Fibroblast of skin of back (primary cell): ENCODE measurements at places on chromosomes 5 and 9.
A peak's percentile ranks its signal among the peaks of the same experiment; 100 is the strongest.

- DNase-seq = no peak
Measured at GRCh38 chr5:163696579-163696887, 191.1 kb downstream of the MAT2B start.

GRCh38 chr5:131825404-131826013 is 28.7 kb upstream of the FNIP1 start:
- no peak for DNase-seq

- no peak for DNase-seq
Measured at GRCh38 chr5:78670701-78671269, 22.2 kb upstream of the LHFPL2 start.

- DNase-seq = no peak
Measured at GRCh38 chr5:147248561-147248960, 13.7 kb downstream of the STK32A start.

GRCh38 chr5:111472096-111472495 is 40.2 kb downstream of the STARD4 start:
- DNase-seq = no peak

- DNase-seq = no peak
Measured at GRCh38 chr5:56735849-56736641, 79.3 kb upstream of the MAP3K1 start.

GRCh38 chr5:174827558-174827957 is 103.2 kb downstream of the MSX2 start:
- peak; percentile 92 for DNase-seq

GRCh38 chr5:79947567-79947966 is 43.5 kb downstream of the MTX3 start:
- no peak for DNase-seq

GRCh38 chr5:149860801-149861322 is 83.7 kb downstream of the PDE6A start:
- peak; percentile 12 for DNase-seq

DNA sequence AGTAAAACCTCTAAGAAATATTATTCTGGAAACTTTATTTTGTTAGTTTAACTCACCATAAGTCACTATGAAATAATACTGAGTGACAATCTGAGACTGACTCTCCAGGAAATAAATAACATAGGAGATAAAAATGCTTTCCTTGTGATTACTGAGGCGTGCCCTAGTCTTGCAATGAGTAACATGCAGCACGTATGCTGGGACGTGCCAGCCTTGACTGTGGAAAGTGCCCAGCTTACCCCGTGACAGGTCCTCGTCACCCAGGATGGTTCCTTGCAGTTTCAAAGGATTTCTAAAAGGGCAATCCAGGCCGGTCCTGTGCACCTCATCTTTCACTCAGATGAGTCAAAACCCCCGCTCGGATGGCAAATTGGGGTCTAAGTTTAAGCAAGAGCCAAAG is 720.8 kb upstream of the ADAMTS16 start:
- no peak for DNase-seq
